ENCODE measurements at places on chromosomes 7 and 10.

GRCh38 chr10:124802313-124802675 is 675 bp downstream of the ABRAXAS2 start:
- DNase-seq: no peak

DNA sequence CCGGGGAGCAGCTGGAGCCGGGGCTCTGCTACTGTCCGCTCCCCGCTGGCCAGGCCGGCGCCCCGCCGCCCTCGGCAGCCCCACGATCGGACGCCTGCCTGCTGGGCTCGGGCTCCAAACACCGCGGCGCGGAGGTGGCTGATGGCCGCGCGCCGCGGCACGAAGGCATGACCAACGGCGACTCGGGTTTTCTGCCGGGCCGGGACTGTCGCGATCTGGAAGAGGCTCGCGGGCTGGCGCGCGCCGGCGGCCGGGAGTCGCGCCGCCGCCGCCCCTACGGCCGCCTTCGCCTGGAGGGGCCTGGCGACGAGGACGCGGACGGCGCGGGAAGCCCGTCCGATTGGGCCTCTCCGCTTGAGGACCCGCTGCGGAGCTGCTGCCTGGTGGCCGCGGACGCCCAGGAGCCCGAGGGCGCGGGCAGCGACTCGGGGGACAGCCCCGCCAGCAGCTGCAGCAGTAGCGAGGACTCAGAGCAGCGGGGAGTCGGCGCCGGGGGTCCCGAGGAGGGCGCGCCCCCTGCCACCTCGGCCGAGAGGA is 570 bp downstream of the TBC1D12 start:
- DNase-seq: peak; percentile 77

DNA sequence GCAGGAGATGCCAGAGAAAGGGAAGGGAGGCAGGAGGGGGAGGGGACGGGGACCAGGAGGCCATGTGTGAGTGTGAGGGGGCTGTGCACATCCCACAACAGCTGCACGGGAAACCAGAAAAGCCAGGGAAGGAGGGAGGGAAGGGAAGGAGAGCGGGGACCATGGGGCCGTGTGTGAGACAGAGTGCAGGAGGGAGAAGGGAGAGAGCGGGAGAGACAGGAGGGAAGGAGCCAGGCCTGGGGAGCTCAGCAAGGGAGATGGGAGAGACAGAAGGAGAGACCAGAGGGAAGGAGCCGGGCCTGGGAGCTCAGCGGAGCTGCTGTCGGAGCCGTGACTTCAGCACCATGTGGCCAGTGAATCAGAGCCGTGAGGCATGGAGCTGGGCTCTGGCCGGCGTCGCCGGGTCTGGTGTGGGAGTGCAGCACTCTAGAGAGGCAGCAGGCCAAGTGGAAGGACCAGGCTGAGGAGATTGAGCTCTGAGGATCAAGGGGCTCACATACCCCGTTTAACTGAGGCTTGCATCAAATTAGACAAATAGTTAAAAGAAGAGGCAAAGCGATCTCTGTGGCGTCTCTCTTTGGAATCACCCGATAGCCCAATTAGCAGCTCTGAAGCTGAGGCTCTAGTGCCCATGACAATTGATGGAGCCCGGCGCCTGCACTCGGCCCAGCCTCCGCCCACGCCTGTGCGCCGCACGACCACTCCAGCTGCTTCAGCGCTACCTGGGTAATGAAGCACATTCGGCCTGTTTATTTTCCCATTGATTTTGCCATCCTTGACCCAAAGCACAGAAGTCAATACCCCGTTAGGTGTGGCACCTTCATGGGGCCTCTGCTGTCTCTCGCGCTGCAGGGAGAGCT is 150.4 kb downstream of the MAD1L1 start:
- DNase-seq: no peak

DNA sequence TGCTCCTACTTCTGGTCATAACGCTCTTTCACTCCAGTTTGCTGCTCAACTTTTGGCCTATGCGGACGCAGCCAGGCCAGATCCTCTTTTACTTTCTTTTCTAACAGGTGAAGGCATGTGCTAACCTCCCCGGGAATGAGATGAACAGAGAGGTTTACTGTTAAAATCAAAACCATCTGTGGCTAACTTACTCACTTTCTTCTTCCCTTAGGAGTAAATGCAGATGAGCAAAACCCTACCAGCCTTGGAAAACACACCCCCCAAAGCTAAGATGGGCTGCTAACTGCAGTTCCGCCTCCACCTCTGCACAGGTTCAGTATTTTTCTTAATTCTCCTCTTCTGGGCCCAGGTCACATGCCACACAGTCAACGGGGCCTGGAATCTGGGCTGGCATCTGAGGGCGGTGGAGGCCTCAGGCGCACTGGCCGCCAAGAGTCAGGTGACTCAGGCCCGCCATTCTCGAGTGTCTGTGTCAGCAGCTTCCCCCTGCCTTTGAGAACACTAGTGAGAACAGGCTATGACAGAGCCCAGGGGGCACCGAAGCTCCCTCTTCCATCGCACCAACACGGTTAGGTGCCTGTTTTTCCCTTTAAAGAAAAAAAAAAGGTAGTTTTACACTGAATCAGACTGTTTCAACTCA is 11.1 kb downstream of the FAM53B start:
- DNase-seq: peak; percentile 23

DNA sequence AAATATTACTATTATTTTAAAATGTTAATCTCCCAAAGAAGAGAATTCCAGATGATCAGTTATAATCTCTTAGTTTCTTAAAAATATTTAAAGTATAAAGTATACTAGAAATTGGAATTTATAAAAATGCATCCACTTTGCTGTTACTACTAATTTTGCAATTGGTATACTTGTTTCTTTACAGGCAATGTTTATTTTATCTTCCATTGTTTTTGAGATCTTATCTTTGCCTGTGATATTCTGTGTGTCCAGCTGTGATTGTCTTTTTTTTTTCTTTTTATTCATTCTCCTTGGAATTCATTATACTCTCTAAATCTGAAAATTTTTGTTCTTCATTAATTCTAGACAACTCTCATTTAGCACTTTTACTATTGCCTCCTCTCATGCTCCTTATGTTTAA is 652.6 kb downstream of the TNS3 start:
- DNase-seq: no peak

- no peak for DNase-seq
These were observed 82.6 kb downstream of the PRKG1 start for GRCh38 chr10:51156926-51157325.

GRCh38 chr7:90889210-90889609 is 293.1 kb downstream of the CDK14 start:
- no peak for DNase-seq

DNA sequence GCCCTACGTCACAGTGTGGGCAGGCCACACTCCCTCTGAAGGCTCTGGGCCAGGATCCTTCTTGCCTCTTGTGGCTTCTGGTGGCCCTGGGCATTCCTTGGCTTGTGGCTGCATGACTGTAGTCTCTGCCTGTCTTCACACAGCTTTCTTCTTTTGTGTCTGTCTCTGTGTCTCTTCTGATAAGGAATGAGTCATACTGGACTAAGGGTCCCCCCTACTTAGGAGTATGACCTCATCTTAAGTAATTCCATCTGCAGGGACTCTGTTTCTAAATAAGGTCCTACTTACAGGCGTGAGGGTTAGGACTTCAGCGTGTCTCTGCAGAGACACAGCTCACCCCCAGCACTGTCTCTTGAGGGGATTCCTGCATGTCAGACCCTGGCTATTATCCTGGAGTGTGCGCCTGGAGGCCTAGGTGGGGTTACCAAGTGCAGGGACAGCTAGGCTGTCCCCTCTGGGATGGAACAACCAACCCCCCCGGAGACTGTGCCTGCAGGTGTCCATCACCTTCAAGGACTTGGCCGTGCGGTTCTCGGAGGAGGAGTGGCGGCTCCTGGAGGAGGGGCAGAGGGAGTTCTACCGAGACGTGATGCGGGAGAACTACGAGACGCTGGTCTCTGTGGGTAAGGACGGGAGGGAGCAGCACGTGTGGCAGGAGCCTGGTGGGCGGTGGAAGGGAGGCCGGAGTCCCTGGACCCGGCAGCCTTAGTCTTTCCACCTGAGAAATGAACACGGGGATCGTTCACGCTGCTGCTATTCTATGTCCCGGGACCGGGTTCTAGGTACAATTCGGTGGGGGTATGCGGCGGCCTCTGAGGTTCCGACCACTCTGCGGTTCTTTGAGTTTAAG is 54.1 kb downstream of the ZNF467 start:
- peak; percentile 34 for DNase-seq

DNA sequence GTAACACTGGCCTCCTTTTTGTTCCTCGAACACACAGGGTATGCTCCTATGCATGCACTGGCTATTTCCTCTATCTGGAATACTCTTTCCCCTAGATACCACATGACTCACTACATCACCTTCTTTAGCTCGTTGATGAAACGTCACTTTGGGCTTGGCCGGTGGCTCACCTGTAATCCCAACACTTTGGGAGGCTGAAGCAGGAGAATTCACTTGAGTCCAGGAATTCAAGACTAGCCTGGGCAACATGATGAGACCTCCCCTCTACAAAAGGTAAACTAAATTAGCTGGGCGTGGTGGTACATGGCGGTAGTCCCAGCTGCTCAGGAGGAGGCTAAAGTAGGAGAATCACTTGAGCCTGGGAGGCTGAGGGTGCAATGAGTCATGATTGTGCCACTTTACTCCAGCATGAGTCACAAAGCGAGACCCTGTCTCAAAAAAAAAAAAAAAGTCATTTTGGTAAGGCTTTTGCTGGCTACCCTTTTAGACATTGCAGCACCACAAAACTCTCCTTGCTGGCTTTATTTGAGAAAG is 14.5 kb downstream of the ANKIB1 start:
- DNase-seq: no peak

DNA sequence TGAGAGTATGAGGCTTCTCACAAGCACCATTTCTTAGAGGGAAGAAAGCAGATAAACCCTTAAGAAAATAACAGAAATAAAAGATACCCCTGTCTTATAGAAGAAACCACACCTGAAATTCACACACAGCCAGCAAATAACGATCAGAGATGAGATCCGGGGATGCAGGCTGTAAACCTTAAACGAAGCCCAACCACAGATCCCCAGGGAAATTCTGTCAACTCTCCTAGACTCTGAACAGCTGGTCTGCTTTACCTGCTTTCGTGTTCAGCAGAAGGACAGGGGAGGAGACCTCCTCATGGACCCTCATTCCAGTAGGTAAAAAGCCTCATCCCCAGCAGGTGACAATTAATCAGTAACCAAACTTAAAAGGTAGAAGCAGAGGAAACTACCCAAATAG is 45.0 kb downstream of the VOPP1 start:
- DNase-seq: no peak

DNA sequence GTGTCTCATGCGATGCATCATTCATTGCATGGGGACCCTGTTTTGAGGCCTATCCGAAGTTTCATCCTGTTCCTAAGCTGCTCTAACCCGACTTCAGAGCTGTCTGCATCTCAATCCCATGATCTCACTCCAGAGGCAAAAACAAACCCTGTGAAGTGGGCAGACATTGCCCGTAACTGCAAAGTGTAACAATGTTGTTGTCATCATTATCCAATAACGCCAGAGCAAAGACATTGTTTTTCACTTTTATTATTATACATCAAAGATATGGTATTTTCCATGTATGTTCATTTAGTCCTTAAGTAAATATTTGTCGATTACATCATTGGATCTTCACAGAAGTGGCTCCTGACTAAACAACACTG is 246.7 kb downstream of the KLF6 start:
- no peak for DNase-seq

DNA sequence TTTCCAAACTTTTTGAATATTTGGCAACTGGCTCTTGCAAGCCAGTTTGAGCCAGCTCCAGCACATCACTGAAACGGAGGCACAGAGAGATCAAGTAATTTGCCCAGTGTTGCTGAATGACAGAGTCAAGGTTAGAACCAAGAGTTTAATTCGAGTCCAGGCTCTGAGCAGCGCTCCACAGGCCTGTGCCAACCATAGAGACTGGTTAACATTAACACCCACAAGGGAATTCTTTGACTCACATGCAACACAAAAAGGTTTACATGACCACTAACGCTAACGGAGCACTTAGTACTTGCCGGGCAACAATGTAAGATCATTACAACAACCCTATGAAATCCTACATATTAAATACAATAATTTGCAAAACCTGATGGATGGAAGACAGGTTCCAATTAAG is 1.5 kb downstream of the RGS10 start:
- peak; percentile 49 for DNase-seq

- DNase-seq: no peak
These were observed 72.5 kb downstream of the CHRM2 start for GRCh38 chr7:136940917-136941316.

DNA sequence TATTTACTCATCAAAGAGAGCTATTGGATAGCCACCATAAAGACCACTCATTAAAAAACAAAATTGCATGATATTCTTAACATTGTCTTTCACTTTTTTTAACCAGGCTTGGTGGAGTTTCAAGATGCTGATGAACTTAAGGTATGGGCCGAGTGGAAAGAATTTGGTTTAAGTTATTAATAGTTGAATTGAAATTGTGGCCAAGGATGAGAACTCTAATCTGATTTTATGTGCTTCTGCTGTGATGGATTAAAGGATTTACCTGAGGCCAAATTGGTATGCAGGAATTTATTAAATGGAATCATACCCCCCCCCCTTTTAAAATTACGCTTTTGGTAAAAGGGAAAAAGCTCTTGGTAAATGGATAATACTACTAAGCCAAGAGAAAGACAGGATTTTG is 33.8 kb upstream of the TOMM7 start:
- no peak for DNase-seq

DNA sequence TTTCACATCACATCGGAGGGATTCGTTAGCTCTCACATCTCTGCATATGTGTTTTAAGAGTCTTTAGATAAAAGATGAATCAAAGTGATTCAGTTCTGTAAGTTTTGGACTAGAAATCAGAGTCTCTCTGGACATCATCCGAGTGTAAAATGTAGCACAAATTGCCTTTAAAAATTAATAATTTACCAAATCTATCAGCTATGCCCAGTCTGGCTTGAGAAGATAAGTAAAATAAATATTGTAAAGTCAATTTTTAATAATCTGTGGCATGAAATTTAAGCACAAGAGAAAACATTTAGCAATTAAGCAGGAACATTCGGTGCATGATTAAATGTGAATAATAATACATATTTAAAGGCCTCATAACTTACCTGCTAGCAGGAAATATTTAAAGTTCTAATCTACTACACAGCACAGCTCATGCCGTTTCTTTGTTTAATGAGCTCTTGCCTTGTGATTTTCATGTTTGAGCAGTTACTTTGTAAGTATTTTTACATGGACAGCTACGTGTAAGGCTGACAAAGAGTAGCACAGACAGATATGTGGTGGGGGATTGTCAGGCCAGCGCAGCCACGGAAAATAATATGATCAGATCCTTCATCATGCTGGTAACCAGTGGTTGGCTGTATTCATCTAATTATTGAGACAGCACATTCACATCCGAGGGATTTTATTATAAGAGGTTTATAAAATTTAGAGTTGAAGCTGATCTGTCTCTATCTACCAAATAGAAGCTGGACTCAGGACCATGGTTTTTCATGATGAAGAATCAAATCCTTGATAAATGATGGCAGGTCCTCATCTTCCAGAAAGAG is 317.3 kb downstream of the ADARB2 start:
- DNase-seq: no peak

- no peak for DNase-seq
These were observed 939.8 kb downstream of the SORCS1 start for GRCh38 chr10:106224676-106225075.

- no peak for DNase-seq
These were observed 67.0 kb upstream of the ITGB1 start for GRCh38 chr10:33025039-33025438.
